ENCODE measurements at places on chromosomes 2 and 18. TPM values are rescaled to one million over a fixed set of nuclear protein-coding genes. Genes with fewer than 3 reads are reported as not detected.
A peak's percentile ranks its signal among the peaks of the same experiment; 100 is the strongest.

The ASAP2 gene
- total RNA-seq = 31.8 TPM

DNA sequence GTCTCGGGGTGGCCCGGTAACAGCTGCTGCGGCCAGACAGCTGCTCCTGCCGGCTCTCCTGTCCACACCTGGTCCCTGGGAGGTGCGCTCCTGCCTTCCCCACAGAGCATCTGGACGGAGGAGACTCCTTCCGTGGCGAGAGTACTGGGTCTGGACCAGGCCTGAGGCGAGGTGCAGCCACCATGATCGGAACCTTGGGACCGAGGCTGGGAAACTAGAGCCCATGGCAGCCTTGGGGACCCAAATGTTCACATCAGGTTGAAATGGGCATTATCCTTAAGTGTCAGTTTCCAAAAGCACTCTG, 628 bp downstream of the GIGYF2 start:
- peaks cover 26% of the 10 kb centered on the region for H3K4me1 ChIP-seq
- peak overlapping the region; percentile 86 for H3K27ac ChIP-seq
- H3K36me3 ChIP-seq = no peaks in the 10 kb centered on the region
- DNase-seq = no peak
- peak overlapping the region; percentile 98 for H3K4me3 ChIP-seq

GRCh38 chr18:5693699-5694294, 150.0 kb upstream of the EPB41L3 start:
- H3K27me3 ChIP-seq = no peaks in the 10 kb centered on the region
- DNase-seq = no peak
- H3K4me3 ChIP-seq = no peak overlapping the region
- H3K27ac ChIP-seq = no peak overlapping the region

DNA sequence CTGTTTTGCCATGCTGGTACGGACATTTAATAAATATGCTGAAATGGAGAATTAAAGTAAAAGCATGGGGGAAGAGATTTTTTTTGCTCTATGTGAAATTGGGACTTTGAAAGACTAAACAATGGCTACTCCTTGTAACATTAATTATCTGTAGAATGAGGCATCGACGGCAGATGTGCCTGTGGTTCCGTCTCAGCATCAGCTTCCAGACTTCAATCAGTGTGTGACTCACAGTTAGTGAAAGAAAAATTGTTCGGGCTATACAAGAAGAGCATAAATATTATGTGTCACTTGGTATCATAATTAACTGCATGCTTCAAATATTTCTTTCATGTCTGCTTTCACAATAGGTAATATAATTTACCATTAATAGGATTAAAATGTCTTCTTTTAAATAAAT, 117.0 kb upstream of the SMIM21 start:
- peaks cover 10% of the 10 kb centered on the region for H3K4me1 ChIP-seq
- H3K4me3 ChIP-seq = no peak overlapping the region
- DNase-seq = no peak
- H3K27me3 ChIP-seq = peaks cover 3% of the 10 kb centered on the region
- H3K27ac ChIP-seq = no peak overlapping the region

DNA sequence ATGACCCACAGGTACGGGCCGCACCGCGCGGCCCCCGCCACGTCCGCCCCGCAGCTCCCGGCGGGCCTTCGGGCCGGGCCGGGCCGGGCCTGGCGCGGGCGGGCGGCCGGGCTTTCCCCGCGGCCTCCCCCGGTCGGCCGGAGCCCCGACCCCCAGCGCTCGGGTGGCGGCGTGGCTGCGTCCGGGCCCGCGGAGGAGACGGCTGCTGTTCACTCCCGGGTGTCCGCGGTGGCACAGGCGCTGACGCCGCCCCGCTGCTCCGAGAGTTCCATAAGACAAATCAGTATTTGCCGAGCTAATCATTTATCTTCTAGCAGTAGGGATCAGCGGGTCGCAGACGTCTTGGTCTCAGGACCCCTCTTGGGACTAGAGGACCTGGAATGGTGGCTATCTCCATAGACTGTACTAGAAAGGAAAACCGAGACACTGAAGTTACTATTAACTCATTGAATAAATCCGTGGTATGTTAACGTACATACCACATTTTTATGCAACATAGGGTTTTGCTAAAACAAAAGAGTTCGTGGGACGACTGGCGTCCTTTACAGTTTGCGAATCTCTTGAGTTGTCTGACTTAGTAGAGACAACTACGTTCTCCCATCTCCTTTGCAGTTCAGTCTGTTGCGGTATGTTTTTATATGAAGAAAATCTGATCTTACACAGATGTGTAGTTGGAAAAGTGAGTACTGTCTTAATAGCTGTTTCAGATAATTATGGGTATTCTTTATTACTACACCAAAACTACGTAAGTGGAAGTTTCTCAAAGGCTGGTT, 500 bp downstream of the LIMS1 start:
- peaks cover 34% of the 10 kb centered on the region for H3K4me1 ChIP-seq
- peak overlapping the region; percentile 86 for H3K27ac ChIP-seq
- DNase-seq = peak; percentile 48
- peak overlapping the region; percentile 93 for H3K4me3 ChIP-seq
- H3K27me3 ChIP-seq = peaks cover 6% of the 10 kb centered on the region
- peaks cover 5% of the 10 kb centered on the region for H3K36me3 ChIP-seq

DNA sequence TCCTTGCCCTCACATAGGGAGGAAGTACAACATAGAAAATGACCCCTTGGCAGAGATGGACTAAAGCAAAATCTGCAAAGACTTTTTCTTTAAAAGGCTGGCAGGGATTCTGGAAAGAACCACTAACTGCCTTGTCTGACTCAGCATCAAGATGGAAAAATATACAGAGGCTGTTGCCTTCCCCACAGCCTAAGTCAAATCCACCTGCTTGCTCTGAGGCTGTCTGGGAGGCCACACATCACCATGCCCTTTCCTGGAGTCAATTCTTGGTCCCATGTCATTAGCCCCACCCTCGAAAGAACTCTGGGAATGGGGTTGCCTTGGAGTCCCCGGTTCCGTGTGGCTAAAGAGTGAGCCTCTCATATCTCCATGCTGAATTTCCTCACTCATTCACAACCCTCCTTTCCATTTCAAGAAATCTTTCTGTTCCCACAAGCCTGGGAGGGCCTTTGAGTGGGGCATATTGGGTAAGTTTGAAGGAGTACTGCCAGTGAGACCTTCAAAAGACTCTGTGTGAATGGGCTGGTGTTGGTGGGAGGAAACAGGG, 39.4 kb downstream of the BMP10 start:
- H3K4me3 ChIP-seq = no peak overlapping the region
- no peak overlapping the region for H3K27ac ChIP-seq
- no peaks in the 10 kb centered on the region for H3K36me3 ChIP-seq
- no peak for DNase-seq
- H3K4me1 ChIP-seq = peaks cover 12% of the 10 kb centered on the region

The MTCL1 gene
- 3.8 TPM for total RNA-seq

DNA sequence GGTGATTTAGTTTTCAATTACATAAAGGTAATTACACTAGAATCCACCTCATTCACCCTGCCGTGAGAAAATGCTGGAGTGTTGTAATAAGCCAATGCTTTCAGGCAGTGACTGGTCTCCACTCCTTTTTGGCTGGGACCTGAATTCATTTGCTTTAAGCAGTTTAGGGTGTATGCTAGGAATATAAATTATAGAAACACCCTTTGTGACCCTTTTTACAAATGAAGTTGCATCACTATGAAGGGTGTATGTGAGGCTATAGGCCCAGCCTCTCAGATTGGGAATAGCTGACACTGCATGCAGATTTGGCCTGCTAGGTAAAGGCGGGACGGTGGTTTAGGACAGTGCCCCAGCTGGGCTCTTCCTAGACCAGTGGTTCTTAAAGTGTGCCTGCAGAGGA, 50.8 kb upstream of the NFE2L2 start:
- no peak for DNase-seq
- peaks cover 1% of the 10 kb centered on the region for H3K27me3 ChIP-seq
- no peak overlapping the region for H3K27ac ChIP-seq
- no peaks in the 10 kb centered on the region for H3K36me3 ChIP-seq
- H3K4me3 ChIP-seq = no peak overlapping the region
- no peaks in the 10 kb centered on the region for H3K4me1 ChIP-seq

The HAAO gene
- 6.0 TPM for total RNA-seq

DNA sequence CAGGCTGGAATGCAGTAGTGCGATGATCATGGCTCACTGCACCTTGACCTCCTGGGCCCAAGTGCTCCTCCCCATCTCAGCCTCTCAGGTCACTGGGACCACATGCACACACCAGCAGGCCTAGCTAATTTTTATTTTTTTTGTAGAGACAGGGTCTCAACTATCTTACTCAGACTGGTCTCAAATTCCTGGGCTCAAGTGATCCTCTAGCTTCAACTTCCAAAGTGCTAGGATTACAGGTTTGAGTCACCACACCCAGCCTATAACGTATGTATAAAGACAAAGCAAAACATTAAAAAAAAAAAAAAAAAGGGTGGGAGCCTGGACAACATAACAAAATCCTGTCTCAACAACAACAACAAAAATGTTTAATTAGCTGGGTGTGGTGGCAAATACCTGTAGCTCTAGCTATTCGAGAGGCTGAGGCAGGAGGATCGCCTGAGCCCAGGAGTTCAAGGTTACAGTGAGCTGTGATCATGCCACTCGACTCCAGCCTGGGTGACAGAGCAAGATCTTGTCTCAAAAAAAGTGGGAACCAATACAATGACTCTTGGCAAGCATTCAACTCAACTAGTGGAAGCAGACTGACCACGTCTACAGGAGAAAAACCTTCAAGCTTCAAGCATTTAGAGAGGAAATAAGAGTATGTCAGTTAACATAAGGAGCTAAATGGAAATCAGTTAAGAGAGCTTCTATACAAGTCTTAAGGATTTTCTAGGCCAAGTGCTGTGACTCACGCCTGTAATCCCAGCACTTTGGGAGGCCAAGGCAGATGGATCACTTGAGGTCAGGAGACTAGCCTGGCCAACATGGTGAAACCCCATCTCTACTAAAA, 2.6 kb downstream of the GTF3C2 start:
- H3K27me3 ChIP-seq = peaks cover 13% of the 10 kb centered on the region
- H3K27ac ChIP-seq = no peak overlapping the region

- no peaks in the 10 kb centered on the region for H3K27me3 ChIP-seq
- peaks cover 19% of the 10 kb centered on the region for H3K4me1 ChIP-seq
- no peak overlapping the region for H3K4me3 ChIP-seq
- no peak for DNase-seq
- H3K27ac ChIP-seq = no peak overlapping the region
Measured at GRCh38 chr2:112073875-112074274, 18.8 kb downstream of the TMEM87B start.

- no peaks in the 10 kb centered on the region for H3K27me3 ChIP-seq
- no peak overlapping the region for H3K4me3 ChIP-seq
- no peaks in the 10 kb centered on the region for H3K36me3 ChIP-seq
- no peak overlapping the region for H3K27ac ChIP-seq
Measured at GRCh38 chr18:63832470-63832869, 55.0 kb upstream of the SERPINB2 start.

DNA sequence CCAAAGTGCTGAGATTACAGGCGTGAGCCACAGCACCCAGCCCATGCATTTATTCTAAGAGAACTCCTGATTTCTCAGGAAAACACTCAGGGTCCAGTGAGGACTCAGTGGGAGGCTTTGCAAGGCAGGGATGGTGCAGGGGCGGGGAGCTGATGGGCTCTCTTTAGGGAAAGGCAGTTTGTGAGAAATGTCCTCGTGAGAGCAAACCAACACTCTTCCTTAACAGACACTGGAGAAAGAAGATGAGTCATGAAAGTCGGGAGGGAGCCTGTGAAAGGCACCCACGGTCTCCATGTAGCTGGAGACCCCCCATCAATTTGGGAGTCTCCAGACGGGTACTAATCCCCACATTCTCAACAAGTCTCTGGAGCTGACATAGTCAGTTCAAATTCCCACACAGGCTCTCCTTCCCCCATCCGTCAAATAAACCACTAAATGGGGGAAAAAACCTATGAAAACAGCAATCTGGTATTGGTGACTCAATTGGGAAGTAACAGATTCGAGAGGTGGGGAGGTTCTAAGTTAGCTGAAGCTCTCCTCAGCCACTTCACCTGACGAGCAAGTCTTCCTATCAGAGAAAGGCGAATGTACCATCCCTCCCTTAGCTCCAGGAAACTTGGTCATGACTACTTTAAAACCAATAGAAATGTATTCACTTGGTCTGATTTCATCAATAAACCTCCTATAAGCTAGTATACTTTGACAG, 11.0 kb upstream of the CREG2 start:
- no peak for DNase-seq
- H3K4me3 ChIP-seq = no peak overlapping the region
- H3K36me3 ChIP-seq = no peaks in the 10 kb centered on the region
- H3K27me3 ChIP-seq = peaks cover 1% of the 10 kb centered on the region

GRCh38 chr18:56161566-56162260, 476.7 kb downstream of the TXNL1 start:
- peaks cover 2% of the 10 kb centered on the region for H3K27me3 ChIP-seq
- H3K27ac ChIP-seq = no peak overlapping the region
- no peaks in the 10 kb centered on the region for H3K36me3 ChIP-seq
- DNase-seq = no peak

- no peak overlapping the region for H3K27ac ChIP-seq
- H3K36me3 ChIP-seq = no peaks in the 10 kb centered on the region
- H3K4me3 ChIP-seq = no peak overlapping the region
- DNase-seq = no peak
Measured at GRCh38 chr18:34624551-34624950, 85.5 kb upstream of the DTNA start.

DNA sequence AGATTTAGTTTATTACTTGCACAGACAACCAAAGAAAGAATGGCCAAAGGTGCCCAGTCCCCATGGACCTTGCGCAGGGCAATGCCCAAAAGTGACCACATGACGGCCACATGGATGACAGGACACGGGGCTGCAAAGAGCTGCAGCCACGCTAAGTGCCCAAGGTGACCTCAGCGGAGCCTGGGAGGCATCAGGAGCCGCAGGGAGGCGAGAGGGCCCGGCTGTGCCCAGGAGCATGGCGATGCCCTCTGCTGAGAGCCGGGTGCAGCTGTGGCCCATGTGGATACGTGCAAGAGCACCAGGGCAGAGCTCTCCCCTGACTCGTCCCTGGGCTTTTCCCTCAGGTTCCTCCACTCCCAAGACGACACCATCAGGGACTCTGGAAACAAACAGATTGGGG, 14.7 kb downstream of the HES6 start:
- no peaks in the 10 kb centered on the region for H3K36me3 ChIP-seq
- peaks cover 10% of the 10 kb centered on the region for H3K4me1 ChIP-seq
- no peak overlapping the region for H3K27ac ChIP-seq

DNA sequence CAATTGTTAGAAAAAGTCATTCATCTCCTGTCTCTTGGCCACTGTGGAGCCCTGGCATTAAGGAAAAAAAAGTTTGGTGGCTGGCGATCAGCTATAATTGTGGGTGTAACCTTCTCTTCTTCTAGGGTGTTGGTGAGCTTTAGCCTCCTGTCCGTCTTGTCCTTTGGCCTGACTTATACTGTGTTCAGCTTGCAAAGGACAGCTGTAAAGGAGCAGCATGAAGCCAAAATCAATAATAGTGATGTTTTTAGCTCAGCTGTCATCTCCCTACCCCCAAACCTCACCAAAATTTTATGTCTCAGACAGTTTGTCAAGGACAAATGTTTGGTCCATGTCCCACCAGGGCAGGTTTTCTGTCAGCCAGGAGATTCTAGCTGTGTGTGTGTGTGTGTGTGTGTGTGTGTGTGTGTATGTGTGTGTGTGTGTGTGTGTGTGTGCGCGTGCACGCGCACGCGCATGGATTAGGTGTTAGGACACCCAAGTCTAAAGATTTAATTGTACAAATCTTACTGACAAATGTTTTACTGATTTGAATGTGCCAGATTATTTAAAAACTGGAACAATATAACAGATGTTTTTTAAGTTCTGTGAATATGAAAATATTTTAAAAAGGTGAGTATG, 109.2 kb downstream of the PTPRM start:
- H3K27ac ChIP-seq = no peak overlapping the region
- H3K4me1 ChIP-seq = peaks cover 40% of the 10 kb centered on the region
- no peaks in the 10 kb centered on the region for H3K36me3 ChIP-seq
- DNase-seq = no peak
